ENCODE measurements at places on chromosomes 7 and 10.

DNA sequence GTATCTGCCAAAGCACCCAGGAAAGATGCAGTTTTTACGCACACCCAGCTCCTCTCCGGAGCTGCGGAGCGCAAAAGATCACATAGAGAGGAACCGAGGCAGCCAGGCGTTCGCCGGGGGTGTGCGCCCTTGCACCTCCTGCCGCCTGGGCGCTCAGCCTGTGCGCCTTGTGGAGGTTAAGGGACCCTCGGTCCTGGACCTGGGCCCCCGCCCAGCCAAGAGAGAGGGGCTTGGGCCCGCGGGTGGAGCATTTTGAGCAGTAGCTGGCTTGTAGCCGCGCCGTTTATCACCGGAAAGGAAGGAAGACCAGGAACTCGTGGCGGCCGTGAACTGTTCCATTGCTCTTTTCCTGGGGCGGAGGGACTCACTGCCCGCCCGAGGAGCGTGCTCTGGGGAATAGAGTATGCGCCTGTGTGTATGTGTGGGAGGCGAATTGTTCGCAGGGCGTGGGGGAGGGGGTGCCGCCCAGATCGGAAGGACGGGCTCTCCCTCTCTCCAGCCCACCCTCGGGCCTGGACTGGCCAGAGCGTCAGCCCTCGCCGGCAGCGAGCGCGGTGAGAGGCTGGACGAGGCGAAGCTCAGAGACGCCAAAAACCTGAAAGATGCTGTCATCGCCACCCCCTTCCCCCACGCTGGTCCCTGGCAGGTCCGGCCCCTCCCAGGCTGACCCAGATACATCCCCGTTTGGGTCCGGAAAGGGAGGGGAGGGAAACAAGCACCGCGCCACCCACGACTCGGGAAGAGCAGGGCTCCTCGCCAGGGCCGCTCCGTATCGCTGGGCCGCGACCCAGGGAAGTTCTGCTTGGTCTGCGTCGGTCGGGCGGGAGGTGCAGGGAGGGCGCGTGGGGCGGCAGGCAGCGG is 1.2 kb upstream of the WNT2 start:
- DNase-seq = no peak

GRCh38 chr7:147106746-147107145 is 990.1 kb downstream of the CNTNAP2 start:
- DNase-seq = no peak

DNA sequence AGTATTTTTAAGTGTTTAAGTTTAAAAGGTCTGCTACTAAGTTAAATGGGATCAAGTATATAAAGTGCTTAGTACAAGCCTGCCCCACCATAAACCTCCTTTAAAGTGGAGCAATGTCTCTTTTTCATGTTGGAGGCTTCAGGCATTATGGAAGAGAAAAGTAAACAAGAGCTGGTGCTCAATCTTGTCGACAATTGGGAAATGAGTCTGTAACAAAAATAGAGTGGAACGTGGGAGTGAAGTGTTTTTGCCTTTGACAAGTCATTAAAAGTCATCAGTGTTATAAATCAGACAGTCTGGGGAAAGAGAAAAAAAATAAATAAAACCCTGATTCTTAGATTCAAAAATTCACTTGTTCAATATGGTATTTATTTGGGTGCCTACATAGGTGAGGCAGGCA is 44.7 kb downstream of the DNAJC12 start:
- no peak for DNase-seq

DNA sequence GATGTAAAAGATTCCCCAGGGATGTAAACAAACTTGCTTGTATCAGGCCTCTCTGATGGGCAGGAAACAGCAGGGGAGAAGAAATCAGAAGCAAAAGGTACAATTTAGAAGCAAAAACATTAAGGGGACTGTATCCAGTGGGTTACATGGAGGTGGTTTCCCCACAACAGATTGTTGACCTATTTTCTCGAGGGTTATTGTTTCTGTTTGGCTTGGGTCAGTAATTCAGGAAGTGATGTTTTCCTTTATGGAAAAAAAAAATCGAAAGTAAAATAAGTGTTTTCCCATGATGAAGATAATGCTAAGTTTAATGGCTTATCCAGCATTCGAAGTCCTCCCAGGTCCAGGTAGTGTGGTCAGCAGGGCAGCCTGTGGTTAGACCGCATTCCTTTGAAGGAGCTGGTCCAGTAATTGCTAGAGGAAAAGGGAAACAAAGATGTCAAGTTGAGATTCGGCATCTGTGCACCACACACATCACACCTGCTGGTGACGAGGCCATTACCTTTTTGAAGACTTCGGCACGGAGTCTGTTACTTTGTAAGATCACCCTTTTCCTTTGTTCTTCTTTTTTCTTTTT is 37.3 kb upstream of the ADAM12 start:
- no peak for DNase-seq

DNA sequence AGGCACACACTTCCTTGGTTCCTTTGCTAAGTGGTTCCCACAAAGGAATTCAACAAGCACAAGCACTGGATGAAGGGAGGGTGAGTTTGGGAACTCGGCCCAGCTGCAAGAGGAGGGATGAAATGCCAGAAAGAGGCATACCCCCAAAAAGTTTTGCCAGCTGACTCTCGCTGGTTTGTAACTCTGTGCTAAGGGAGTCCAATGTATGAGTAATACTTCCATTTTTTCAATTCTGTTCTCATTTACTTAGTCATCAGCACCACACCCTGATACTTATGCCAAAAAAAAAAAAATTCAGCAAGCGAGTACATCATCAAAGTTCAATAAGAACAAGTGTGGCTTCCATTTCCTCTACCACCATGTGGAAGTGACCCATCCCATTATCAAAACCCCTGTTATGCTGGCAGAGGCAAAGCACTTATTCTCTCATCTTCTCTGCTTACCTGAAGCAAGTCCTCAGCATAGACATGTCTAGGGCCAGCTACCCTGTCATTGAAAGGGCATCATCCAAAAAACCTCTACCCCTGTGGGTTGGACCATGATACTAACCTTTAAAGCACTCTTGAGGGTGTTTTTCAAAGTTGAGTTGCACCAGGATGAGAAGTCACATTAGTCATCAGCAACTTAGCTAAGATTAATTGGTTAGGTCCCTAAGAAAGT is 6.9 kb upstream of the HYCC1 start:
- DNase-seq = peak; percentile 57

DNA sequence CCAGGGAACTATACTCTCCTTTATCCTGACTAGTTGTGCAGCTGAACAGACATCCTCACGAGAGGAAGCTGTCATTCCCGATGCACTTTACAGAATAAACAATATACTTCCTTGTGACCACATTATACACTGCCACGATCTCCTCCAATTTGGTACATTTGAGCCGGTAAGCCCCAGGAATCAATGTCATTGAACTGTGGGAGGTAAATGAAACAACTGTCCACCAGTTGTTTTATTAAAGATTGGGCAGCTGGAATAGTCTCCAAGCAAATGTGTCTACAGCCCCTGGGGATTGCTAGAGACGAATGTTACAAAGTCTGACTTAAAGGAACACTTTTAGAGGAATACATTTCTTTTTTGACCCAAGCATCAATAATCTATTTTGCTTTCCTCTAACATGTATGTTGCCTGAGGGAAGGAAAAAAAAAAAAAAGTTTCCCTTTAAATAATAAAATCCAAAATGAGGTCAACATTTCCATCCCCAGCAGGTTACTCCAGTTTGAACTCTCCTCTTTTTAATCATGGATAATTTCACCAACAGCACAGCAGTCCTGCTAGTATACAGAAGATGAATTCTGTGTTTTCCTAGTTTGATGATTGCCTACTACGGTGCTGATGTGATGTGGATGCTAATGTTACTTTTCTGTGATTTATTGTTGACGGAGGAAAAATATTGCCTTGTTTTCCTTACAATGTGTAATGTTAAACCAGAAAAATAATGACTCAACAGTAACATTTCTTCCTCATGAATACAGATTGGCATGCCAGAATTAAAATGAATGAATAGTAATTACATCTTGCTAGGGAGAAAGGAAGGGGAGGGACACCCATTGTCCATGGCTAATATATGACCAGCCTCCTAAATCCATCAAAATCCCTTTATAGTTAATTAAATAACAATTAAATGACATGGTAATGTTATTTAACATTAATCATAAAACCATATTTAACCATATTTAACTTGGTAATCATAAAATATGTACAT is 360.9 kb downstream of the NEBL start:
- no peak for DNase-seq

- no peak for DNase-seq
Measured at GRCh38 chr10:623014-623413, 66.5 kb downstream of the DIP2C start.

DNA sequence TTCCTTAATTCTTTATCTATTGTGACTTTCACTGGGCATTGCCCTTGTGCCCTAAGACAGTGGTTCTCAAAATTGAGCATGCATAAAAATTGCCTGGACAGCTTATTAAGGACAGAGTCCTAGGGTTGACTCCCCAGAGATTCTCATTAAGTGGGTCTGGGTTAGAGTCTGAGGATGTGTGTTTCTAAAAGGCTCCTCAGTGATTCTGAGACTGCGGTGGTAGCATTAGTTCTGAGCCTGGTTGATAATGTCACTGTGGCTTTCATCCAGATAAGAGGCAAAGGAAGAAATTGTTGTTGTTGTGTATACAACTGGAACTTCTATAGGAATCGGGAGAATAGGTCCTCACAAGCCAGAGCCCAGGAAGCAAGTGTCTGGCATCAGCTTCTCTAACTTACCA is 1.3 kb downstream of the IFIT2 start:
- DNase-seq = no peak

GRCh38 chr7:26675143-26675887 is 189.1 kb downstream of the SKAP2 start:
- no peak for DNase-seq

GRCh38 chr7:139159900-139160675 is 50.6 kb upstream of the ZC3HAV1 start:
- DNase-seq = no peak

- peak; percentile 94 for DNase-seq
Measured at GRCh38 chr7:1169409-1170368, 9.7 kb upstream of the ZFAND2A start.
